HT-29 (cell line): ENCODE measurements at places on chromosomes 16 and 17. TPM values are rescaled to one million over a fixed set of nuclear protein-coding genes. Genes with fewer than 3 reads are reported as not detected.

The SYT17 gene
- 0.38 and 0.57 TPM in 2 replicates for total RNA-seq

GRCh38 chr16:80377096-80377956, 163.5 kb upstream of the DYNLRB2 start:
- DNase-seq: no peak

The LITAFD gene
- total RNA-seq: not detected in 2 replicates

GRCh38 chr17:21129023-21129681, 2.4 kb downstream of the DHRS7B start:
- peak; percentile 28 for DNase-seq

DNA sequence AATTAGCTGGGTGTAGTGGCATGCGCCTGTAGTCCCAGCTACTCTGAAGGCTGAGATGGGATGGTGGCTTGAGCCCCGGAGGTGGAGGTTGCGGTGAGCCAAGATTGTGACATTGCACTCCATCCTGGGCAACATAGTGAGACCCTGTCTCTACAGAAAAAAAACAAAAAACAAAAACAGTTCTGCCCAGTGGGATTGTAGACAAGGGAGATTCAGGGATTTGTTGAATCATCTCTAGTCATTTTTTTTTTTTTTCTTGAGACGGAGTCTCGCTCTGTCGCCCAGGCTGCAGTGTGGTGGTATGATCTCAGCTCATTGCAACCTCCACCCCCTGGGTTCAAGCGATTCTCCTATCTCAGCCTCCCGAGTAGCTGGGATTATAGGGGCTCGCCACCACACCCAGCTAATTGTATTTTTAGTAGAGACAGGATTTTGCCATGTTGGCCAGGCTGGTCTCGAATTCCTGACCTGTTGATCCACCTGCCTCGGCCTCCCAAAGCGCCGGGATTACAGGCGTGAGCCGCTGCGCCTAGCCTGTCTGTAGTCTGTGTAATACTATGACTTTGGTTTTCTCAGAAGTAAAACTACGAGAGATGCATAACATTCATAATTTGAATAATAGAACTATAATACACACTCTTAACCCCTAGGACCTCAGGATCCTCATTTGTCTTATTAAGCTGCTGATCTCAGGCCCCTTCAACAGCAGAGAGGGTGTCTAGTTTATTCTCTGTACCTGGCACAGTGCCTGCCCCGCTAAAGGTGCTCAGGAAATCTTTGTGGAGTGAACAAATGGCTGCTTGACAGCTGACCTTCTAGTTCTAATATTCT, 1.4 kb downstream of the TEN1 start:
- DNase-seq: no peak

GRCh38 chr17:20254541-20254940, 212.8 kb downstream of the LGALS9B start:
- no peak for DNase-seq

DNA sequence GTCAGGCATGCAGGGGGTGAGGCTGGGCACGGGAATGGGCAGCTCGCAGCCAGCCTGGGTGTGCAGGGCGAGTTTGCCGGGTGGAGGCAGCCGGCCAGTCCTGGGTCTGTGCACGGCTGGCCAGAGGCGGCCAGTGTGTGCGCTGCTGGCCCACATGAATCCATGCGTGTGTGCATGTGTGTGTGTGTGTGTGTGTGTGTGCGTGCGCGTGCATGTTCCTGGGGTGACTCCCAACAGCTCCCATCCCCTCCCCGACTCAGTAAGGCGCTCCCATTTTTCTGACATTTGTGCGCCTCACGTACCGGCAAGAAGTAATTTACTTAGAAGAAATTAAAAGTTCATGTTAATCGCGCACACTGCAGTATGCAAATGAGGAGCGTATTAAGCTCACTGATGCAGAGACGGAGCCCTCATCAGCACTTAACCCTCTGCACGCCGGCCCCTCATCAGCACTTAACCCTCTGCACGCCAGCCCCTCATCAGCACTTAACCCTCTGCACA, 55.4 kb upstream of the ACSF3 start:
- no peak for DNase-seq

The OSGIN1 gene
- 14.2 and 16.1 TPM in 2 replicates for total RNA-seq

The TBC1D3E gene
- total RNA-seq: not detected in 2 replicates

The PIRT gene
- total RNA-seq: not detected in 2 replicates

DNA sequence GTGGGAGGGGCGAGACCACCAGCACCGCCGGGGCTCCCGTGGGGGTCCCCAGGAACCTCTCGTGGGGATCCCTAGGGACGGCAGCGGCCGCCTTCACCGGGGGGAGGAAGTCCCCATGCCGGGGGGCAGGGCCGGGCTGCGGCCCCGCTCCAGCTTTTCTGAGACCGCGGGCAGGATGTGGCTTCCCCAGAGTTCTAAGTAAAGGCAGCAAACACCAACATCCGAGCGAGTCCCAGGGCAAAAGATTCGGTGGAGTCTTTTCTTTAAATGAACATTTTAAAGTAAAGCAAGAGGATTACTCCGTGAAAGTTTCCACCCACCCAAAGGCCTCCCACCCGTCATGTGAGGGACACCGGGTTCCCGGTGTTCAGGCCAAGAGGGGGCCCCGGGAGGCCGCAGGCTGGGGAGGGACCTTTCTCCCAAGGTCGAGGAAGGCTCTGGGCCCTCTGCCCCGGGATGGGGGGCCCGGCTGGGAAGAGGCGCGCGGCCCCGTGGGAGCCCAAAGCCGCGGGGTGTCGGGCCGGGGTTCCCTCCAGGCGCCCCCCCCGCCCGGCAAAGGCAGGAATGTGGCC, 137.2 kb upstream of the RPH3AL start:
- DNase-seq: no peak

DNA sequence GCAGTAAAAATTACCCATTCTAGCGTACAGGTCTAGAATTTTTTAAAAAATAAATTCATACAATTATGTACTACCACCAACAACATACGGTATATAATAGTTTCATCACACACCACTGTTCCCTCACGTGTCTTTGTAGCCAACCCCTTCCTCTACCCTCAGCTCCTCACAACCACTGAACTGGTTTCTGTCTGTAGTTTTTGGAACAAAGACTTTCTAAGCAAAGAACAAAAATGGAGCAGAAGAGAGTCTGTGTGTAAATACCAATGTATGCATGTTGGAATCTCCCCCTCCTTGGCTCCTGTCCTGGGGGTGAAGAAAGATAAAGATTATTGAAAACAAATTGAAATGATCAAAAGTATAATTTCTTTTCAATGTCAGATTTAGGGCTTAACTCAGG, 31.9 kb upstream of the CCR7 start:
- DNase-seq: no peak

DNA sequence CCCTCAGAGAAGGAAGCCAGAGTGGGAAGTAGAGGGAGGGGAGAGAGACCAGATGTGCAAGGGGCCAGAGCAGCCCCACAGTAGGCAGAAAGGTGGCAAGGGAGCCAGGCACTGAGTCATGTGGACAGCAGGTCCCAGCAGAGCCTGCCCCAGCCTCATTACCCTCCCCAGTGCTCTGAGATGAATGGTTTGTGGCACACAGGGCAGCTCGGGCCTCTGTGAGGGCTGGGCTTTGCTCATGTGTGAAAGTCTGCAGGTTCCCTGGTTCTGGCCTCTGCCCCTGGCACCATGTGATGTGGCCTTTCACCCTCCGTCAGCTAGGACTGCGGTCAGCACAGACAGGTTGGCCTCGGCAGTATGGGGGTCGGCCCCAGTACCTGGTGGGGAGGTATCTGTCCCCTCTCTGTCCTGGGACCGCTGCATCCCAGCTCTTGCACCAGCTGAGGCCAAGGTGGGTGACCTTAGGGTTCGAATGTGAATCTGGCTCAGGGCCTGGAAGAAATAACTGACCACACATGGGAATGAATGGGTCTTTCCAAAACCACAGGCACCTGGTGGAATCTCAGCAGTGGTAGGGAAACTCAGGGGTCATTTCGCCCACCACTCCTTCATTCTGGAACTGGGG, 8.9 kb downstream of the LRRC75A start:
- no peak for DNase-seq

DNA sequence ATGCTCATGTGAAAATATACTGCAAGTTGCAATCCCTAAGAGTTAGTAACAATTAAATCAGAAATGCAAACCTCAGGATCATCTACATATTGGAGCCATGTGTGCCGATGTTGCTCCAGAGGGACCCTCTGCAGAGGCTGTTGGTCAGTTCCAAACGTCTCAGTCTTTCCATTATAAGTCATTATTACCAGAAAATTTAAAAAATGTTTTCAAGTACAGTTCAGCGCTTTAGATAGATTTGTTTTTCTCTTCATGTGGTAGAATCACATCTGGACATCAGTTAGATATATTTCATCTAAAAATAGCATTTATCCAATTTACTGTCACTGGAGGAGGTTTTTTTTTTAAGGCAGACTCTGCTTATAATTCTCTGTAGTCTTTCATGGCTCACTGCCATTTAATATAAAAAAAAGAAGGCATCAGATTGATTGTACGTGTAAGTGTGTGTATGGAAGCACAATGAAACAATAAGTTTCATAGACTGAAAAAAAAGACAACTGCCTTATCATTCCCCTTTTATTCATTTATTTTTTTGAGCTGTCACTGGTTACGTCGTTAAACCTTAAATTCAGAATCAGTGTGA, 46.1 kb upstream of the MARCHF10 start:
- no peak for DNase-seq

GRCh38 chr17:15273141-15273793, 8.1 kb upstream of the PMP22 start:
- DNase-seq: no peak

DNA sequence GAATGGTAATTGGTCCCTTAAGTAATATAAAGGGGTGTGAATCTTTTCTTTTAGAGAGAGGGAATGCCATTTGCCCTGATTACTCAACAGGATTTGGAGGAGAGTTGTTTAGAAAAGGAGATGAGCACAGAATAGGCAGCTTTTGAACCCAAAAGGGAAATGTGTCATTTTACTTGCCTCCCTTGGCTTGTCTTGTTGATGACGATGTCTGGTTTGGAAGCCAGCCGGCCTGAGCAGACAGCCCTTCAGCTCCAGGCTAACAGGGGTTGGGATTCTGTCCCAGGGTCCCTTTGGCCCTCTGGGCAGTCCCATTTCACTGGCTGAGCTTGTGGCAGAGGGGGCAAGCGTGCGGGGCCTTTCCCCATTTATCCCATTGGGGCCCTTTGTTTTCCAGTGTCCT, 22.3 kb upstream of the PRKAR1A start:
- no peak for DNase-seq

DNA sequence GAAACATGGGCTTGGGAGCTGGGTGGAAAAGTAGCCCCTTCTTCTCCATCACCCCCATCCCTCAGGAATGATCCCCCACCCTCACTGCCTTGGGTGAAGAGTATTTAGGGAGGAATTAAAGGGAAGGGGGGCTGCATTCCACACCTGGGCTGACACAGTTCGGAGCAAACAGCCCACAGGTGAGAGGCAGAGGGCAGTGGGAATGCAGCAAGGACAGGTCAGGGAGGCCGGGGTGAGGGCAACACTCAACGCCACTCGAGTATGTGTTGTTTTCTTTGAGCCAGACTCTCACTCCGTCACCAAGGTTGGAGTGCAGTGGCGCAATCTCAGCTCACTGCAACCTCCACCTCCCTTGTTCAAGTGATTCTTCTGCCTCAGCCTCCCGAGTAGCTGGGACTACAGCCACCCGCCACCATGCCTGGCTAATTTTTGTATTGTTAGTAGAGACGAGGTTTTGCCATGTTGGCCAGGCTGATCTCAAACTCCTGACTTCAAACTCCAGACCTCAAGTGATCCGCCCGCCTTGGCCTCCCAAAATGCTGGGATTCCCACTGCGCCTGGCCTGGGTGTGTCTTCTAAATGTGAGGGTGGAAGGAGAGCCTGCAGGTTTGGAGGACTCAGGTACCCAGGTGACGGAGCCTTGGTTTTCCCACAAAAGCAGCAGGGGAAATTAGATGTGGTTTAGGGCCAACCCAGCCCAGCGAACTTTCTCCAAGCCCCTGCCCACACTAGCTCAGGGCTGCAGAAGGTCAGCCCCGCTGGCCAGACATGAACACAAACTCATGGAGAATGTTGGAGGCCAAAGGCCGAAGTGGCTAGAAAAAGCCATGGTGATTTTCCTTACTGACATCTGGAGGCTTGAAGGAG, 21.2 kb upstream of the ITGA3 start:
- DNase-seq: no peak

The THOC6 gene
- 54.9 and 58.5 TPM in 2 replicates for total RNA-seq

GRCh38 chr17:43543771-43544575, 2.2 kb downstream of the ETV4 start:
- no peak for DNase-seq

DNA sequence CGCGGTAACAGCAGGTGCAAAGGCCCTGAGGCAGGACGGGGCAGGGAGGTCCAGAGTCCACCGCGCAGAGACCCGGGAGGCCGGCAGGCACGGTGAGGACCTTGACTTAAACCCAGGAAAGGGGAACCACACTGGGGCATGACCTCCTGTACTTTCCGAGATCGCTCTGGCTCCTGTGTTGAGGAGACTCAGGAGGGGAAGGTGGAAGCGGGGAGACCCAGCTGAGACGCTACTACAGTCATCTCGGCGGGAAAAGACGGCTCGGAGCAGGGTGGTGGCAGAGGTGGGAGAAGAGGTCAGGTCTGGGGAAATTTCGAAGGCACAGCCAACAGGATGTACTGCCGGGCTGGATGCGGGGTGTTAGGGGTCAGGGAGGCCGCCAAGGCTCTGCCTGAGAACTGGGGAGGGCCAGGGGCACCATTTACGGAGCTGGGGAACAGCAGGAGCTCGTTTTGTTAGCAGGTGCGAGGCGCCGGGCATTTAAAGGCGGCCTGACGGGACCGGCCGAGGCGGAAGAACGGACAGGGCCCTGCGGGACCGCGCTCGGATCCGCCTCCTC, 22.3 kb downstream of the NPTX1 start:
- DNase-seq: peak; percentile 6

The NRN1L gene
- total RNA-seq: 0.64 and 2.5 TPM in 2 replicates

The KRTAP2-2 gene
- total RNA-seq: not detected in 2 replicates

GRCh38 chr17:76504117-76504516, 2.9 kb upstream of the RHBDF2 start:
- DNase-seq: no peak

- DNase-seq: no peak
Observed at GRCh38 chr17:34246881-34247280, 8.2 kb upstream of the CCL2 start.

GRCh38 chr17:1055751-1056645, 59.1 kb downstream of the TIMM22 start:
- peak; percentile 25 for DNase-seq

- no peak for DNase-seq
Observed at GRCh38 chr16:68732741-68733399, 4.2 kb upstream of the CDH1 start.

The CDH11 gene
- not detected in 2 replicates for total RNA-seq

DNA sequence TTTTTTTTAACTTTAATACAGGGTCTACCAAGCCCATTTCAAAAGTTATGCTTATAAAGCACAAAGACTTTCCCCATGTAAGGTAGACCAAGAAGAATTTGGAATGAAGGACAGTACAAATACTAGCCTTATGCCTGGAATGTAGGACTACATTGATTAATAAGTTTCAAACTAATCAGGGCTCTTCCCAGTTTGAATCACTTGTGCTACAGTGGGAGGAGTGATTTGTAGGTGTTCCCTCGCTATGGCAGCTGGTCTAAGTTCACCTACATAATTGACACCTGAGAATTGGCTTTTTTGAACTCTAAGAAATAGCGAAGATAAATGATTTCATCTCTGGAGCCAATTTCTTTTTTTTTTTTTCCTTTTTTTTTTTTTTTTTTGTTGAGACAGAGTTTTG, 18.6 kb downstream of the TMEM238L start:
- no peak for DNase-seq

The NKD1 gene
- total RNA-seq: 0.10 and 0.13 TPM in 2 replicates
